ENCODE measurements at places on chromosomes 7 and 10.

DNA sequence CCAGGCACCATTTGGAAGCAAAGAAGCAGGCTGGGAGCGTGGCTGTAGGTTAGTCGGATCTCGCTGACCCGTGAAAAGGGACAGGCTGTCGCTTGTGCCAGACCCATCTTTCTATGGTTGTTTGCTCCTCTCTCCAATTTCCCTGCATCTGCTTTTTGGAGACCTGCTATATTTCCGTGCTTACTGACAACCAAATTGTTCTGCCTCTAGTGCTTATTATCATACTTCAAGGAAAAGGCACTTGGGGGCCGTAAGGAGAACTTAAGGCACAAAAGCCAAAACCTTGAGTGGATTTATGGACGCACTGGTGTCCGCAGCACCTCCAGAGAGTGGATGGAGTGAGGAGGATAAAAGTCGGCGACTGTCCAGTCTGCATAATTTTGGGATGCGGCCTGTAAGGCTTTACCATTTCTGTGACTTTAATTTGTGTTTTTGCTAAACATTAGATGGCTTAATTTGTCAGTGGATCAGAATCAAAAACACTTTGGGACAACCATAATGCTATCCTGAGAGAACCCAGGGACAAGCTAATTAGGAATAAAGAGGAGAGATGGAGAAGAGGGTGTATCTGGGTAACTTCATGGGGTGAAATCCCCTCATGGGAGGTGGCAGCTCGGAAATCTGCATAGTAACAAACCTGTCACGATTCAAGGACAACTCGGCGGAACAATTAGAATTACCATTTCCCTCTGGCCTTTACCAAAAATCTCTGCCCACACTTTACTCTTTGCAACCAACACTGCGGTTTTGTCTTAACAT lies 206.7 kb downstream of the HDAC9 start:
- no peak for DNase-seq

- DNase-seq, result no peak
These were observed 673 bp downstream of the NDUFB8 start for GRCh38 chr10:100528921-100529474.

GRCh38 chr7:22859641-22860290 lies 37.1 kb upstream of the TOMM7 start:
- DNase-seq, result no peak

DNA sequence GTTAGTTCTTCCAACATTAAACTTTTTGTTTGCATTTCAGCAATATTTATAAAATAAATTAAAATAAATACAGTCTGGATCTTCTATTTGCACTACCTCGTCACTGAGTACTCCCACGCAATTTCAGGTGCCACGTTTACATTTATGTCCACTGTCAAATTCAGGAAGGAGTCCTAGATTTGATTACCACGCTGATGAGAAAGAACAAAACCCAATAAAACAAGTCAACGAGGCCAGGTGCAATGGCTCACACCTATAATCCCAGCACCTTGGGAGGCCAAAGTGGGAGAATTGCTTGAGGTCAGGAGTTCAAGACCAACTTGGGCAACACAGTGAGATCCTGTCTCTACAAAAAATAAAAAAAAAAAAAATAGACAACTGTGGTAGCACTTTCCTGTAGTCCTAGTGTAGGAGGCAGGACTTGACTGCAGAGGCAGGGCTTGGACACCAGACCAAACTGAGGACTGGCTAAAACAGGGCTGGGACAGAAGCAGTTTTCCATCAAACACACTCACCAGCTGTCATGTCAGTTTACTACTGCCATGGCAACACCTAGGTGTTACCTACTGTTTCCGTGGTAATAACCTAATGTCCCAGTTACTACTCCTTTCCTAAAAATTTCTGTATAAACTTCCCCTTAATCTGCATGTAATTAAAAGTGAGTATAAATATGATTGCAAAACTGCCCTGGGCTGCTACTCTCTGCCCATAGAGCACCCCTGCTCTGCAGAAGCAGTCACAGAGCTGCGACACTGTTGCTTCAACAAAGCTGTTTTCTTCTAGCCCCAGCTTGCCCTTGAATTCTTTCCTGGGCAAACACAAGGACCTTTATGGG lies 341.7 kb downstream of the PARD3 start:
- no peak for DNase-seq

GRCh38 chr7:88344956-88345832 lies 38.5 kb upstream of the STEAP4 start:
- no peak for DNase-seq

GRCh38 chr7:26008428-26008827 lies 143.6 kb upstream of the NFE2L3 start:
- DNase-seq, result no peak

DNA sequence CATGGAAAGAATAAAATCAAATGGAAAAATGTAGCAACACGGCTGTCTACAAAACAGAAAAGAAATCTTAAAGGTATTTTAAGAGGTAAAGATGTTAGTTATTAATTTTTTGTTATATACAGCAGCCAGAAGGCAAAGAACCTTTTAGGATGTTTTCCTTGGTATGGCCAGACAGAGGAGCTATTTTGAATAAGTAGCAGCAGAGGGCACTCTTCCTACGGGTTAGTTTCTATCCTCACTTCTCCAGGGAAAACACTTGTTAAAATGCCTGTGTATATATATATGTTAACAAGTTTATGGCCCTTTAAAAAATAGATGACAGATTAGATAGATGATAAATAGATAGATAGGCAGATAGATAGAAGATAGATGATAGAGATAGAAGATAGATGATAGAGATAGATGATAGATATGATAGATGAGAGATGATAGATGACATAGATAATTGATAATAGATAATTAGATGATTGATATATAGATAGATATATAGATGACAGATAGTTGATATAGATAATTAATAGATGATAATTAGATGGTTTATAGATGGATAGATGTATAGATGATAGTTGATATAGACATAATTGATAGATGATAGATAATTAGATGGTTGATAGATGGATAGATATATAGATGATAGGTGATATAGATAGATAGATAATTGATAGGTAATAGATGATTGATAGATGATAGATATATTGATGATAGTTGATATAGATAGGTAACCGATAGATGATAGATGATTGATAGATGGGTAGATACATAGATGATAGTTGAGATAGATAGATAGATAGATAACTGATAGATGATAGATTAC lies 57.8 kb upstream of the WIPF3 start:
- DNase-seq, result no peak

GRCh38 chr10:118520116-118520742 lies 75.2 kb downstream of the PRLHR start:
- DNase-seq, result no peak

GRCh38 chr10:110241407-110241806 lies 34.0 kb downstream of the MXI1 start:
- no peak for DNase-seq

DNA sequence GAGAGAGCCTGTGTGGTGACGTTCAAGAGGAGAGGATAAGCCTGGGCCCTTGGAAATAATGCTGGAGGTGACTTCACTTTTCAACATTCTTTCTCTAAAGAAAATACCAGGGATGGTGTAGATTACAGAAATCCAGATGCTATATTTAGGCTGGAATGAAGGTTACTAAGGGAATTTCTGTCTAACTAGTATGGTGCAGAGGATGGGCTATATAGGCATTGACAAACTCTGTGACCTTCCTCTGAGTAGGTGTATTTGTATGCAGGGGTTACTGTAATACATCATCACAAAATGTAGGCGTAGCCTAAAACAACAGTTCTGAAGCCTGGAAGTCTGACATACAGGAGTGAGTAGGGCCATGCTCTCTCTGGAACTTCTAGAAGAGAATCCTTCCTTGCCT lies 155.3 kb upstream of the INHBA start:
- DNase-seq, result no peak

DNA sequence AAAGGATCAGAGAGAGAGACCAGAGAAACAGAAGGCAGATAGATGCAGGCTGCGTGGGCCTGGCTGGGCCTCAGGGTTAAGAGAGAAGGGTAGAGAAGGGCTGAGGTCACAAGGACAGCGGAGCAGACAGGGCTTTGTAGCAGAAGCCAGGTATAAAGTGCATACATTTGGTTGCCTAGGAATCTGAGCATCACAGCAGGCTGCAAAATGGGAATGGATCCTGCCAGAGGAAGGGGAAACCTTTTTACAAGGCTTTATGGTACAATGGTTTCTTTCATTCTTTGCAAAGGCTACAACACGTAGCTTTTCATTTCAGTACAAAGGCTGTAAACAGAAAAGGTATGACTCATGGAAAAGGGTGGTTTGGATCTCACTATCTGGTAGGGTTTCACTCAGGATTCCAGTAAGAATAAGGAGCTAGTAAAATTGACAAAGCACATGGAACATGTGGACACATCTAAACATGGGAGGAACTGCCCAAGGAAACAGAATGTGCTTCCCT lies 275.1 kb downstream of the DOCK4 start:
- DNase-seq, result no peak

- no peak for DNase-seq
These were observed 35.8 kb downstream of the GPER1 start for GRCh38 chr7:1123715-1124114.

DNA sequence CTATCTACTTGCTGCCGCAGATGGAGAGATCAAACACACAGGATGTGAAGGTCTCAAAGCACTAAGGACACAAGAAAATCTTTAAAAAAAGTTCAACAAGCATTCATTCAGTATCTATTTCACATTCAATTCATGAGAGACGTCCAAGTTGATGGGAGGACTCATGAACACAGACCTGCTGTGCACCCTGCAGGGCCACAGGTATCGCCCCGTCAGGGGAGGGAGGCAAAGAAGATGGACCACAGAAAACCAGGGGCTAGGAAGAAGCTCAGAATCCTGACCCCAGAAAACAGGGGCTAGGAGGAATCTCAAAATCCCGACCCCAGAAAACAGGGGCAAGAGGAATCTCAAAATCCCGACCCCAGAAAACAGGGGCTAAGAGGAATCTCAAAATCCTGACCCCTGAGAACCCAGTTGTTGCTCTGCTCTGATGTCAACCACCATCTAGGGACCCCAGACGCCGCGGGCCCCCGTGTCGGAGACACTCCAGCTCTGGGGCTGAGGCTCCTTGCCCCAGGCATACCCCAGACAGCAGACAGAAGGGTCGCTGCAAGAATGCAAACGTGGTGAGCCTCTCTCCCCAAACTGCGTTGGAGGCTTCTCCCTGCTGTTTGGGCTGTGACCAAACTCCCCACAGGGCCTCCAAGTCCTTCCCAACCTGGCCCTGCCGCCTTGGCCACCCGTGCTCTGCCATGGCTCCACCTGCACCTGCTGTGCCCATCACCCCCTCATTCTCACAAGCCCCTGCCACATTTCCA lies 197.6 kb downstream of the DIP2C start:
- DNase-seq, result no peak

- no peak for DNase-seq
These were observed 55.6 kb downstream of the SLC16A9 start for GRCh38 chr10:59654007-59654406.

GRCh38 chr7:87356448-87356847 lies 11.0 kb downstream of the CROT start:
- no peak for DNase-seq

GRCh38 chr10:50929670-50930069 lies 44.2 kb upstream of the A1CF start:
- DNase-seq, result no peak

GRCh38 chr7:130356121-130356875 lies 11.7 kb downstream of the CPA5 start:
- no peak for DNase-seq

DNA sequence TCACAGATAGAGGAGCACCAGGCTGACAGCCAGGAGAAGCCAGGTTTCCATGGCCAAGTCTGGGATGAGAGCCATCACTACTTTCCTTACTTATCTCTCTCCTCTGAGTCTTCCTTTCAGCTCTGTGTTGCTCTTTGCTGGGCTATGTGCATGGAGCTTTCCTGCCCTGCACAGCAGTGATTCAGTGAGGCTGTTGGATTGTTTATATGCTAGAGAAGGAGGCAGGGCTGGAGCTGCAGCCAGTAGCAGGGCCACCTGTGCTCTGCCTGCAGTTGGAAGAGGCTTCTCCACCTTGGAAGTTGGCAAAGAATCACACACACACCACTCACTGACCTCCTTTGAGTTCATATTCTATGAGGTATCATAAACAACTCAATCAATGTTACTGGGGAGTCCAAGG lies at the start of gene CYP3A4:
TSS of gene CYP3A4 (minus strand) at position 178 of the 400 bp plus-strand sequence. CDS start at position 75, 103 bp downstream.
- no peak for DNase-seq

GRCh38 chr7:26992670-26993069 lies 103.1 kb downstream of the HOXA1 start:
- no peak for DNase-seq

DNA sequence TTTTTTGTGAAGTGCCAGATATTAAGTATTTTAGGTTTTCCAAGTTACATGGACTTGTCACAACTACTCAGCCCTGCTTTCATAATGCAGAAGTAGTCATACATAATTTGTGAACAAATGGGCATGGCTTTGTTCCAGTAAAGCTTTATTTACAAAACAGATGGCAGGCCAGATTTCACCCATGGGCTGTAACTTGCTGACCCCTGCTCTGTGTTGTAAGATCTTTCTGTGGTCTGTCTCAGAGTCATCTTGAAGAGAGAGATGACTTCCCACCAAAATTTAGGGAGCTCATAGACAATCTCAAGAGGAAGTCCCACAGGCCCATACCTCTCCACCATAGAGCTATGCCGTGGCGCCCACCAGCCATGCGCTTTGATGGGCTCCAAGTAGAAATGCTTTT lies 616.1 kb downstream of the LRMDA start:
- no peak for DNase-seq

DNA sequence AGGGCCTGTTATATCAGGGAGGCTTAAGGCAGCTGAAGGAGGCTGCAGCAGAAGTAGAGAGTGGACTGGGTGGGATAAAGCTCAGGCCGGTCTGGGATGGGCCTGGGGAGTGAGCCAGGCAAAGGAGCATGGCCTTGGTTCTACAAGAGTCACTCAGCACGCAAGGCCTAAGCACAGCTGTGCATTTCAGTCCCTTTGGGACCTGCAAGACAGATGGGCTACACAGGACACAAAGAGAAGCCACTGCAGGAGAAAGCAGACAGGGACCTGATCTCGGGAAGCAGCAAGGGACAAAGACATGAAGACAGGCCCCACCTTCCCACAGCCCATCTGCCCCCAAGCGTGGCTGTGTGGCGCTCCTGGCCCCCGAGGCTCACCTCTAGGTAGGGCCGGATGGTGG lies 29.4 kb downstream of the RRP12 start:
- no peak for DNase-seq

DNA sequence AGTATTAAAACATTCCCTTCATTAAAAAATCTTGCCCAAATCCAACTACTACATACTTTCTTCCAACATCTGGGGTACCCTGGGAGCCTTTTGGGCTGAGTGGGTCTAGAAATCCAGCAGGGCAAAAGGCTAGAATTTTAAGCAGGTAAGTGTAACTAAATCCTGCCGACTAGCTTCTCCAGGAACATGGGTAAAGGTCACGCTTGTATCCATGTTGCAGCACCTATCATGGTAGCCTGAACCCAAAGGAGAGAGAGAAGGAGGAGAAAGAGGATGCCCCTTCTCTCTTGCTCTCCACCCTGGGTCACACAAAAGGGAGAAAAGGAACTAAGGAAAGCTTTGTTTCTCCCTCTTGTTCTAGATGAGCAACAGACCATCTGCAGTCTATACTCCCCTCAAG lies 53.3 kb downstream of the ZNF680 start:
- no peak for DNase-seq

GRCh38 chr7:70193514-70193913 lies 595.2 kb downstream of the AUTS2 start:
- DNase-seq, result no peak
